ENCODE measurements at places on chromosomes 2 and 18. TPM values are rescaled to one million over a fixed set of nuclear protein-coding genes. Genes with fewer than 3 reads are reported as not detected.

- DNase-seq: no peak
Measured at GRCh38 chr2:222864296-222864695, 3.5 kb downstream of the ACSL3 start.

The IHH gene
- 17.3 TPM for total RNA-seq

The PIK3C3 gene
- total RNA-seq: 61.5 TPM

The PPM1G gene
- total RNA-seq: 101 TPM

The UGGT1 gene
- 60.3 TPM for total RNA-seq

The MSH6 gene
- total RNA-seq: 154 TPM

The BMP10 gene
- total RNA-seq: not detected

DNA sequence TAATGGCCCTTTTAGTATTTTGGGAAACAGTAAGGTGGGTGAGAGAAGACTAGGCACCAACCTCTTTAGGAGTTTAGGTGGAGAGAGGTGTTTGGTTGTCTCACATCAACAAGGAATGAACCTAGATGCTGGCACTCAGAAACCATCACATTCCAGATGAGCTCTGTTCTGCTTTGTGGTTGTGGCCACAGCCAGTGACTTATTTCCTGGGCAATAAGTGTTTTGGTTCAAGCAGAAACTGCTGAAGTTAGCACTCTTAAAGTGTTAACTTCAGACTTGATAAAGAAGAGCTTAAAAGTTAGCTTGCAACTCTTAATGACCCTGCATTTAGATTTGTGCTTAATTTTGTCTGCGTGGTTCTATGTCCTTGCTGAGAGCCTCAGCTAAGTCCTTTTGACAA lies 929.2 kb downstream of the SLC4A3 start:
- no peak for DNase-seq

The LIMS3 gene
- total RNA-seq: 0.93 TPM

Data from progenitor cell of endocrine pancreas (in vitro differentiated cells).